ENCODE measurements at places on chromosomes 16 and 17. TPM values are rescaled to one million over a fixed set of nuclear protein-coding genes. Genes with fewer than 3 reads are reported as not detected.

ARMC5 gene
- total RNA-seq = 13.7 TPM

MAP1LC3B gene
- total RNA-seq = 74.4 TPM

CFAP97D1 gene
- total RNA-seq = 0.01 TPM

CHD9NB gene
- 1.1 TPM for total RNA-seq

CDH15 gene
- 0.33 TPM for total RNA-seq

HS3ST2 gene
- not detected for total RNA-seq

NPIPA2 gene
- 1.5 TPM for total RNA-seq

MFSD11 gene
- total RNA-seq = 19.8 TPM

SOX15 gene
- 0.16 TPM for total RNA-seq
